ENCODE measurements at places on chromosomes 12 and 14.
A peak's percentile ranks its signal among the peaks of the same experiment; 100 is the strongest.

DNA sequence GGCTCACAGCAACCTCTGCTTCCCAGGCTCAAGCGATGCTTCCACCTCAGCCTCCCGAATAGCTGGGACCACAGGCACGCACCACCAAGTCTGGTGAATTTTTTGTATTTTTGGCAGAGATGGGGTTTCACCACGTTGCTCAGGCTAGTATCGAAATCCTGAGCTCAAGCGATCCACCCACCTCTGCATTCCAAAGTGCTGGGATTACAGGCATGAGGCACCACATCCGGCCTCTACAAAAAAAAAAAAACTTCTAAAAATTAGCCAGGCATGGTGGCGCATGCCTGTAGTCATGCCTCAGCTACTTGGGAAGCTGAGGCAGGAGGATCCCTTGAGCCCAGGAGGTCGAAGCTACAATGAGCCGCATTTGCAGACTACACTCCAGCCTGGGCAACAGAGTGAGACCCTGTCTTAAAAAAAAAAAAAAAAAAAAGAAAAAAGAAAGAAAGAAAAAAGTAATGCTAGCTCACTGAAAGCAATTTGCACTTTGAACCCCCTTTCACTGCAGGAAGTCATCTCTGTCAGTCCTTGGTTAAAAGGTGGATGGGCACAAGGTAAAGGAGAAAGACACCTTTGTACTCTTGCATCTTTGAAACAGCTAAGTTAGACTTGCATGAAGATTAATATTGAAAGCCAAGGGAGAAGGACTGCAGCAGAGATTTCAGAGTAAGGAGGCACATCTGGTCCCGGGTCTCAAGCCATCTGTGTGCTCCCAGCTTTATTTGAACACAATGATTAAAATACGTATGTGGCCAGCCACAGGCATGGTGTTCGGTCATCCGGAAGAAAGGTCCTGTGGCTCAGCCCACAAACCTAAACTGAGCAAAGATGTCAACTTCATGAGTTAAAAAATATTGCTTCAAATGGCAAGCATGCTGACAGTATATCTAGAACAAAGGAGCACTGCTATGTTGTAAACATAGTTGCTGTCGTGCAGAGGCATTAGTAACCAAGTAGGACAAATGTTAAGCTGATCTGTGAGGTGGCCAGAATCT is 103.8 kb upstream of the HMGA2 start:
- no peak for DNase-seq

DNA sequence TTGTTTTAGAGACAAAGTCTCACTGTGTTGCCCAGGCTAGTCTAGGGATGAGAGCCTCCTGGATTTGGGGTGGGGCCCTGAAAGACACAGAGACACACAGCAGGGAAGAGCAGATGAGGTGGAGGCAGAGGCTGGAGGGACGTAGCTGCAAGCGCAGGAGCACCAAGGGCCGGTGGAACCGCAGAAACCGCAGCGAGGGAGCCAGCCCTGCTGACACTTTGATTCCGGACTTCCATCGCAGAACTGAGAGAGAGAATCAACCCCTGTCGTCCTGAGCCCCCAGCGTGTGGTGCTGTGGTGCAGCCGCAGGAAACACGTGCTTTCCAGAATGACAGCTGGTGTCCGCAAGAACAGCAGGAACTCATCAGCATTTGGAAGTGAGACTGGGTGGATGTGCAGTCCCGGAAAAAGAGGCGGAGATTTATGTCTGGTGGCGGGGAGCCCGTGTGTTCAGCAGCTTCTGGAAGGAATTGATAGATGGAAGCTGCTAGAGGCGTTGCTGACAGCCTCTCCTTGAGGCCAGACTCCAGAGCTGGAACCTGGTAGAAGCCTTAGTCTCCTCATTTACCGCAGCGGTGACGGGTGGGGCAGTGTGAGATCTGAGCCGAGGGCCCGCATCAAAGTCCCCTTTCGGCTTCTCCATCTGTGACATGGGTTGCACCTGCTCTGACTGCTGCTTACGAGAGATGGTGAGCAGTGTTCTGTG is 21.9 kb upstream of the KLC1 start:
- no peak for DNase-seq

DNA sequence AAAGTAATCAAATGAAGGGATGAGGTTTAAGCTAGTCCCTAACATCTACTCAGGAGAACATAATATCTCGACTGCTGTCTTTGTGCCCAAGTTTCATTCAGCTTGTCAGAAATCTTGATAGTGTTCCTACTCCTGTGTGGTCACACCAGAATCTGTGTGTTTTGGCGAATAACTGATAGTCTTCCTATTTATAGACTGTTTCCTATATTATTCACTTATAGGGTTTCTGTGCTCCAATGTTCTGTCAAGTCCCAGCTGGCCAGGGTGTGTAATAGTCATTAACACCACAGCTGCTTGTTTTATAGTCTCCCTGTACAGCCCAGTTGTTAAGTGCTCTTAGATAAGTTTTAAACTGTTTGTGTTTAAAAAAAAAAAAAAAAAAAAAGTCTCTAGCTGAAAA is 45.9 kb downstream of the GPR135 start:
- DNase-seq: no peak

DNA sequence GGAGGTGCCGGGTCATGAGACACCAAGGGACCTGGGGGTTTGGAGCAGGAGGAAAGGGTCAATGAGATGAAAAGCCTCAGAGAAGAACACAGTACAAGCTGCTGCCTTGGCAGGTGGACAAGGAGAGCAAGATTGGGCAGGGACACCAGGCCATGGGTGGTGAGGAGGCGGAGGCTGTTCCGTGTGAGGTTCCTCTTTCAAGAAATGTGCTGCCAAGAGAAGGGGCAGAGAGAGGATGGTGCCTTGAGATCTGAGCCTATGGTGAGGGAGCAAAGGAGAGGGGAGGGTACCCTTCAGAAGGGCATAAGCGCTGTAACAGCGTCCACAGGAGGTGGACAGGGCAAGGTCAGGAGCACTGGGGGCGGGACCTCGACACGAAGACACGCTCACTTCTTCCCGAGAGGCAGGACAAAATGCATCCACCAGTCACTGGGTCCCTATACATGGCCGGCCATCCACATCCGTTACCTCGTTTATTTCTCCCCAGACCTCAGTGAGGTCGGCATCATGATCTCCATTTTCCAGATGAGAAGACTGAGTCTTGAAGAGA is 100.2 kb downstream of the B4GALNT3 start:
- DNase-seq: no peak

- DNase-seq: no peak
Measured at GRCh38 chr12:50200552-50201273, 33.5 kb upstream of the CERS5 start.

- no peak for DNase-seq
Measured at GRCh38 chr12:24487606-24488005, 461.3 kb downstream of the BCAT1 start.

- no peak for DNase-seq
Measured at GRCh38 chr14:99345472-99345871, 73.5 kb upstream of the BCL11B start.

GRCh38 chr14:36747411-36748184 is 85.9 kb downstream of the PAX9 start:
- peak; percentile 17 for DNase-seq
